Stimulated activated CD4-positive, alpha-beta T cell treated with anti-CD3 and anti-CD28 coated beads, Interleukin-1b, Interleukin-23, amount 100 ng/mL, for 1 hour (primary cell): ENCODE measurements at places on chromosomes 2 and 18.

DNA sequence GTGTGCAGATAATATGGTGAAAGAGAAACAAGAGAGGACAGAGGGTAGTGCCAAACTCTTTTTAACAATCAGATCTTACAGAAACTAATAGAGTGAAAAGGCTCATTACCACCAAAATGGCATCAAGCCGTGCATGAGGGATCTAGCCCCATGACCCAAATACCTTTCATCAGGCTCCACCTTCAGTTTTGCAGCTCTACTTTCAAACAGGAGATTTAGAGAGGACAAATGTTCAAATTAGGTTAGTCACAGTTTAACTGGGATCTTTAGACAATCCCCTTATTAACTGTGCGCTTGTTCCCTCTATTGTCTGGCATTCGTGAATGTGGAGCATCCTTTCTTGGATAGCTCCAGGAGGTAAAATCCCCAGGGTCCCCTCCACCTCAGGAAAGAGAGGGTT is 1209.3 kb upstream of the CHAC2 start:
- DNase-seq: no peak

GRCh38 chr2:29655391-29656086 is 265.8 kb downstream of the ALK start:
- DNase-seq: no peak

- no peak for DNase-seq
Observed at GRCh38 chr2:229129738-229130371, 141.2 kb downstream of the PID1 start.

- DNase-seq: no peak
Observed at GRCh38 chr2:11133936-11134320, 21.3 kb upstream of the SLC66A3 start.

DNA sequence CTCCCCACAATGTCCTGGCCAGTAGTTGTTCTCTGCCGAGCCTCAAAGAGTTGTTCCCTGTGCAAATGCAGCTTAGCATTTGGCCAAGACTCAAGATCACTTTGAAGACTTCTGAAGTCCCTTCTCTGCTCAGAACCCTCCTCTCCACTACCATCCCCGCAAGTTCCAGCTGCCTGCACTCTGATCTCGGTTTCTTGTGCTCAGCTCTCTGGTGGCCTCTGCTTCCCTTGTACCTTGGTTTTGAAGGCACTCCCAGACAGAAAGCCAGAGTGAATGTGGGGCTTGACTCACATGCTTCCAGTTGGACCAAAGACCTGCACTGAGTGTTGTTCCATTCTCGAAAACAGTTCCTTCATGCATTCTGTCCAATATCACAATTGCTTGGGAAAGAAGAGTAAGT is 28.6 kb downstream of the CRACDL start:
- DNase-seq: no peak

- DNase-seq: no peak
Observed at GRCh38 chr2:53785366-53785765, 1.4 kb downstream of the ASB3 start.

- no peak for DNase-seq
Observed at GRCh38 chr2:145503511-145503910, 983.6 kb upstream of the ZEB2 start.

DNA sequence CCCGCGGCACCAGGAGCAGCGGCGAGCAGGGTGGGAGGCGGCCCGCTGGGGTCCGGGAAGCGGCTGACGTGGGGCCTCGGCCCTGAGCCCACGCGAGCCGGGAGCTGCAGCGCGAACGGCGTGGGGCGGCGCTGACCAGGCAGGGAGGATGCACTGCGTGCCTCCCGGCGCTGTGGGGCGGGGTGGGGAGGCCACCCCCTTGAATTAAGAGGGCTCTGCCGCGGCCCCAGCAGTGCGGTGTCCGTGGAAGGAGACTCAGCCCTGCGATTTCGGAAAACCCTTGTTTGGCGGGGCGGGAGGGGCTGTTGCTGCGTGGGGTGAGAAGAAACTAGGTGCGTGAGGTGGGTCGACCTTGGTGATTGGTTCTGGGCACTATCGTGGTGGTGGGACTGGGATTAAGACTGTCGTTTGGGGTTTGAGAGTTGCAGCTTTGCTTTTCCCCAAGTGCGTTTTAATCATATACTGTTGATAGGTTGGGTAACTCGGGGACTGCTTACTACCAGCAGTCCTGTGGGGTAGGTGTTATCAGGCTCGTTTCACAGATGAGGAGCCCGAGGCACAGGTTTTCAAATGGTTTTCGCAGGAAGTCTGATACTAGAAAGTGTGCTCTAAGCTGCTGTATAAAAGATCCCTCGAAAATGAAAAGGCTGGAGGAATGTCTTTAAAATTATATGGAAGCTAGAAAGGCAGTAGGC is 722 bp downstream of the ACSL3 start:
- DNase-seq: peak; percentile 10

DNA sequence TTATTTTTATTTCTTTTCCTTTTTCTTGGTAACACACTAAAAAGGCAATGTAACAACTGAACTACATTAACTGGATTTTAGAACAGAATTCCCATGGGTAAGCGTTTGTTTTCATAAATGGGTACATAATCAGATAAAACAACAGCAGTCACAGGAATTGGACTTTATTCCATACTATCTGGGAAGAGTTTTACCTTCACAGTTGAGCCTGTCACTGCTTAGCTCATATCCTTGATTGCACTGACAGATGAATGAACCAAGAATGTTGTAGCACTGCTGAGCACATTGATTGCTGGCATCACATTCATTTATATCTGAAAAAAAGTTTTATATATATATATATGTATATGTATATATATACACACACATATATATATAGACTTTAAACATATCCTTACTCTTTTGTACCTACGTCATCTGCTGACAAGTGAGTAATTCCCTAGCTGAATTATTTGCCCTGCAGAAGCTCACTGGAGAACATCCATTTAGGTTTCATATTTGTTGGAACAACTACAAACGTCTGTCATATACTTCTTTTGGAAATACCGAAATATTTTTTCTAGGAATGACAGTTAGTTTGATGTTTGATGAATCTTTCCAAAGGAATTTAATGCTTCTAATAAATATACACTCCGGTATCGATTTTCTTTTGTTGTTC is 47.0 kb downstream of the EFEMP1 start:
- no peak for DNase-seq

- no peak for DNase-seq
Observed at GRCh38 chr18:55763805-55764204, 175.8 kb upstream of the TCF4 start.

DNA sequence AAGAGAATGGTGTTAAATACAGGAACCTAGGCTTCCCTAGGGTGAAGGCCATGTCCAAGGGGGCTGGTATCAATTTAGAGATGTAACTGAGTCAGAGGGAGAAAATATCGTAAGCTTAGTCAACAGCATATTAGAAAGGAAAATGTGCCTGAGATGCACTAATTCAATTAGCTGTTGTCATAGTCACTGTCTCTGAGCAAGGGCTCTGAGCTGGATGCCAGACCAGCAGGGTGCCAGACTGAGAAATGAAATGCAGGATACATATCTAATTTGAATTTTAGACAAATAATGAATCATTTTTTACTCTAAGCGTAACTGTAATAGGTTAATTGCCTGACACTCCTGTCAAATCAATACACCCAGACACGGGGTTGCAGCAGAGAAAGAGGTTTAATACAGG is 11.4 kb upstream of the SLC35F6 start:
- no peak for DNase-seq

- DNase-seq: no peak
Observed at GRCh38 chr2:71716697-71717624, 263.6 kb downstream of the DYSF start.

DNA sequence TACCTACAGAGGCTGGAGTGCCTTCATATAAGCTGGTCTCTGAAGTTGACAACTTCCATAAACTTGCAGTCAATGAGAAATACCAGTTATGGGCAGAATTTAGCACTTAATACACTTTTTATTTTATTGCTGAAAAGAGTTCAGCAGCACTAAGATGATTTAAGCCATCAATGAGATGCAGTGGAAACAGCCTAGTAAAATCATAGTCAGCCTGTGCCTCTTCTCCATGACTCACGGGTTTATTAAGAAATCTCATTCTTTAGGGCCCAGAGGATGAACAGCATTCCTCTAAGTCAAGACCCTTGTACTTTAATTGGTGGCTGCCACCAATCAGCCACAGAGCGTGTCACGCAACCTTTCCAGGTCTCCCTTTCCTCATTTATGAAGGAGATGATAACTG is 1357.9 kb upstream of the CELF4 start:
- DNase-seq: no peak

GRCh38 chr2:44429034-44429433 is 67.3 kb downstream of the CAMKMT start:
- DNase-seq: no peak

DNA sequence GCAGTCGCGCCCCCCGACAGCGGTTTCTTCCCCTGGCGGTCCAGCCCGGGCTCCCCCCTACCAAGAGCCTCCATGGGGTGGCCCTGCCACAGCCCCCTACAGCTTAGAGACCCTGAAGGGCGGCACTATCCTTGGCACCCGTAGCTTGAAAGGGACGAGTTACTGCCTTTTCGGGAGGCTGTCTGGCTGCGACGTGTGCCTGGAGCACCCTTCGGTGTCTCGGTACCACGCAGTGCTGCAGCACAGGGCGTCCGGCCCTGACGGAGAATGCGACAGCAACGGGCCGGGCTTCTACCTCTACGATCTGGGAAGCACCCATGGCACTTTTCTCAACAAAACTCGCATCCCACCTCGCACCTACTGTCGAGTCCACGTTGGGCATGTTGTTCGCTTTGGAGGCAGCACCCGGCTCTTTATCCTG is 475 bp downstream of the SLC4A1AP start:
- DNase-seq: no peak

DNA sequence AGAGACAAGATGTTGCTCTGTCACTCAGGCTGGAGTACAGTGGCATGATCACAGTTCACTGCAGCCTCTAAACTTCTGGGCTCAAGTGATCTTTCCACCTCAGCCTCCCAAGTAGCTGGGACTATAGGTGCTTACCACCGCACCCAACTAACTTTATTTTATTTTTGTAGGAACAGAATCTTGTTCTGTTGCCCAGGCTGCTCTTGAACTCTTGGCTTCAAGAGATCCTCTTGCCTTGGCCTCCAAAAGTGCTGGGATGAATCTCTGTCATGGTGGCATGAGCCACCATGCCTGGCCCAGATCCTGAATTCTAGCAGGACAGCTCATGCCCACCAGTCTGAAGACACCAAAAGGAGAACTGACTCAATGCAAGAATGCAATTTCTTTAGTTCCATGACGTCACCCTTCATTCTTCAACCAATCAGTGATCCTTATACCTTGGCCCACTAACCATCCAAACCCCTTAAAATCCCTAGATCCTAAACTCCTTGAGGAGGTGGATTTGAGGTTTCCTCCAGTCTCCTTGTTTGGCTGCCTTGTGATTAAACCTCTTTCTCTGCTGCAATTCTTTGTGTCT is 25.6 kb upstream of the CXXC1 start:
- DNase-seq: no peak

GRCh38 chr2:118881490-118882129 is 34.2 kb upstream of the EN1 start:
- DNase-seq: peak; percentile 24

GRCh38 chr18:23784832-23785245 is 95.6 kb downstream of the LAMA3 start:
- DNase-seq: no peak

DNA sequence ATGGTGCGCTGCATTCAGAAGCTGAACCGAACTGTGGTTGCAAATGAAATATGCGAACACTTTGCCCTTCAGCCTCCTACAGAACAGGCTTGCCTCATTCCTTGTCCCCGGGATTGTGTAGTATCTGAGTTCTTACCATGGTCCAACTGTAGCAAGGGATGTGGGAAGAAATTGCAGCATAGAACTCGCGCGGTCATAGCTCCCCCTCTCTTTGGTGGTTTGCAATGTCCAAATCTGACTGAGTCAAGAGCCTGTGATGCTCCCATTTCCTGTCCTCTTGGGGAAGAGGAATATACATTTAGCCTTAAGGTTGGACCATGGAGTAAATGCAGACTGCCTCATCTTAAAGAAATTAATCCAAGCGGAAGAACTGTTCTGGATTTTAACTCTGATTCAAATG is 291.4 kb downstream of the THSD7B start:
- no peak for DNase-seq

- no peak for DNase-seq
Observed at GRCh38 chr2:75533135-75533534, 27.6 kb downstream of the EVA1A start.
